Muscle of back (tissue), 13 donors: ENCODE measurements at places on chromosomes 11 and 22. TPM values are rescaled to one million over a fixed set of nuclear protein-coding genes. Genes with fewer than 3 reads are reported as not detected.

DNA sequence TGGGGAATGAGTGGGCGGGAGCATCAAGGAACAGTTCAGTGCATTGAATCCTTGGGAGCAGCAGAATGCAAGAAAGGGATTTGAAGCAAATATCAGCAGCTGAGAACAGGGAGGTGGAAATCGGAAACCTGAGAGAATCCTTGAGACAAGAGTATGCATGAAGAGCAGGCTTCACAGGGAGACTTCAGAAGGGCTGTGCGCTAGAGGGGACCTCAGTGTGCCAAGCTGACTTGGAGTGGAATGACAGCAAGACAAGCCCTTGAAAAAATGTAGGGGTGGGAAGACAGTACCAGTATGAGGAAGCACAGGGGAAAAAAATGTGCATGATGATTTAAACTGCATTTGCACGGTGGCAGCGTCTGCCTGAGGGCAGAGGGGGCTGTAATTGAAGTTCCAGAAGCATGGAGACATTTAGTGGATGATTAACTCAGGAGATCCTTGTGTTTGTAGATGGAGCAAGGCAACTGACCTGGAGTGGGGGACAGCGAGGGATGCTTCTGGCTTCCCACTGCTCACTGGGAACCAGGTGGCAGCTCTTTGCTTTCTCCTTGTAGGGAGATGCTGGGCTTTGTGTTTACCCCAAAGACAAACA lies 204.9 kb upstream of the PLET1 start:
- no peak for DNase-seq

DNA sequence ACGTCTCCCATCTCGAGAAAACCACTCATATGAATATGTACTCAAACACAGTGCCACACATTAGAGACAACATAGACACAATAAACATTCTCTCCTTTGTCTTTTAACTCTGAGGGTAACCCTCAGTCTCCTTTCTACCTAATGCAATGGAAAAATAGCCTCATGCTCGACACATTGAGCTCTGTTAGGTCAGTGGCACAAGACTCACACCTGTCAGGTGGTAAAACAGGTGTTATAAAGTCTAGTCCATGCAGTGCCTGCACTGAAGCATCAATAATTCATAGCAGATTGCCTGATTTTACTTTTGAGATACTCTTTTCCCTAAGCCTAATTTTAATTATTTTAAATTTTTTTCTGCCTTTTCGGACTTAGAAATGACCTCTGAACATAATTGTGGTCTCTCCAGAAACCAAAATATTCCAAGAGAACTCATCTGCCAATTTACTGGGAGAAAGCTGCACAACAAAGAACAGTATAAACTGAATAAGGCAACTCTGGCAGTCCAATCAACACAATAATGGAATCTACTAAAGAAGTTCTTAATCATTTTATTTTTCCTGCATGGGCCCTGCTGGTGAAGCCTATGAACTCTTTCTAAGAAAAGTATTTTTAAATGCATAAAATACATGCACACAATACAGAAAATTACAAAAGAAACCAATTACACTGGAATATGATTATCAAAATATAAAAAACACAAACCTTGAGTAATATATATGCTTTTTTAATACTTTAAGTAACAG lies 9.9 kb downstream of the RDX start:
- no peak for DNase-seq

DNA sequence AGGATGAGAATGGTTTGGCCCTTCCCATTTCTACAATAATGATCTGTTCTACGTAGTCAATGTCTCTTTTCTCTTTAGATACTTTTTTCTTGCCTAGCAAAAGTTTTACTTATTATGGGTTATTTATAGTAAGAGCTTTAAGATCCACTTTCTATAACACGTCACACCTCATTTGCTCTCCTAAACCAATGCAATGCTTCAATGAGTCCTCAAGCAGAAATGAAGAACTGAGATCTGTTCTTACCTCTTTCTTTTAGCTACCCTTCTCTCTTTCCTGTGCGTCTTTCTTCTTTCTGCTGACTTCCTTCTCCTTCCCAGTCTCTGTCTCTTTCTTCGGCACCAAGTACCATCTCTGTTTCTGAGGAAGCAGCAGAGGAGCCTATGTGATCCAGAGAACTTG lies 61.8 kb downstream of the SNX19 start:
- no peak for DNase-seq

- no peak for DNase-seq
These were observed 17.9 kb upstream of the FGF19 start for GRCh38 chr11:69721745-69722144.

- no peak for DNase-seq
These were observed 3.1 kb upstream of the CERK start for GRCh38 chr22:46740910-46741780.

DNA sequence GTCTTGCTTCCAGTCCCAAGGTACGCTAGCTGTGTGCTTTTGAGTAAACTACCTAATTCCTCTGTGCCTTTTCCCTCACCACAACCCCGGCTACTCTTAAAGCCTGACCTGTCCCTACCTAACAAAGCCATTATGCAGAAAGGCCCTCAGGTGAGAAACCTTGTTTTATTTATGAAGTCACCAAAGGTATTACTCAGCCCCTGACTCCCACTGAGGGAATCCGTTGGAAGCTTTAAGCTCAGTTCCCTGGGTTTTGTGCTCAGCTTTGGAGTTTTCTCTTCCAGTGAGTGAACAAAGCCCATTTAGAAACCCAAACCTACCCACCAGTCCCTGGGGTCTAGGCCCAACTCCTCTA lies 90.9 kb downstream of the APIP start:
- DNase-seq, result no peak

MS4A3 gene
- polyA plus RNA-seq, result 0.60 TPM

UBE2L3 gene
- polyA plus RNA-seq, result 39.6 TPM

KCNJ4 gene
- 0.23 TPM for polyA plus RNA-seq

LSP1 gene
- 39.0 TPM for polyA plus RNA-seq

DNA sequence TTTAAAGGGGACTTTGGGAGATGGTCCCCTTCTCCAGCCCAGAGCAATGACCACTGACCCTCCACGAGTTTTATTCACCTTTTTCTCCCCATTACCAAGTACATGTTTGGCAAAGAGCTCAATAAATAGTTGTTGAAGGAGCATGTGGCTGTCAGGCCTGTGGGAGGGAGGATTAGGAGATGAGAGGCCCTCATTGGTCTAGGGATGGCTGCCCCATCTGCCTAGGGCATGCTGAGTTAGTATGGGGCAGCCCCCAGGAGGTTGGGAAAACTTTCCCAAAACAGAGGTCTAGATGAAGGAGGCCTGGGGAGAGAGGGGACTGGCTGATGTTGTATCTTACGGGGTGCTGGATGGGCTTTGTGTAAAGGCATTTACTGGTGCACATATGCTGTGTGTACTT lies 10.6 kb downstream of the MAFF start:
- no peak for DNase-seq

DNA sequence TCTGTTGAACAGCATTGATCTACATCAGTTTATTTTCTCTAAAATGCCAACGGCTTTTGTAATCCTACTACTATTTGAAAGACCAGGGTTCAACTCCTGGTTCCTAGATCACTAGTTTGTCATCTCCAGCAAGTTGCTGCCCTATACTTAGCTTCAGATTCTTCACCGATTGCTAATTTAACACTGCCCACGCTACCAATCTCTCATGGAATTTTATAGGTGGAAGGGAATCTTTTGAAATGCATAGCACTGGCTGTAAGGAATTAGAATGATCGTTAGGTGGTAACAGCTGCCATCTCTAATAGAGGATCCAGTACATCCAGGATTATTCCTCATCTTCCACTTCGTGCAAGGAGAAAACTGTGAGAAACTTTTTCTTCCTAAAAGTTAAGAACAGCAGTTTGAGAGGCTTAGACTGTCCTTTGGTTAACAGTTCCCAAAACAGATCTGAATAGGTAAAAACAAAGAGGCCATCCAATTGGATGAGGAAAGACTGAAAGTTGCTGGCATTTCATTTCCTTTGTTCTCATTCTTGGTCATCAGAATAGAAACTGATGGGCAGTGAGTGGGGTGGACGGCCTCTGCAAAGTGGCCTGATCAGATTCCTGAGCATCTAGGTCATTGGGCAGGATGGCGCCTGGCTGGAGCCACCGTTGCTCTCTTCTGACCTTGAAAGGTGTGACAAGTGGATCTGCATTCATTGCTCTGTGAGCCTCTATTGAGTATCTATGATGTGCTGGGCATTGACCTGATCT lies 236.3 kb upstream of the SORL1-AS1 start:
- no peak for DNase-seq

DNA sequence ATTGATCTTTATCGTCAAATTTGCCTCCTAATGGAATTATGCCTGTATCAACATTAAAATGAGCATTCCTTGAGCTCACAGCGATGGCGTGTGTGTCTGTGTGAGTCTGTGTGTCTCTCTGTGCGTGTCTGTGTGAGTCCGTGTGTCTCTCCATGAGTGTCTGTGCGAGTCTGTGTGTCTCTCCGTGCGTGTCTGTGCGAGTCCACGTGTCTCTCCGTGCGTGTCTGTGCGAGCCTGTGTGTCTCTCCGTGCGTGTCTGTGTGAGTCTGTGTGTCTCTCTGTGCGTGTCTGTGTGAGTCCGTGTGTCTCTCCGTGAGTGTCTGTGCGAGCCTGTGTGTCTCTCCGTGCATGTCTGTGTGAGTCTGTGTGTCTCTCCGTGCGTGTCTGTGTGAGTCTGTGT lies 326.5 kb upstream of the B3GAT1 start:
- no peak for DNase-seq

DNA sequence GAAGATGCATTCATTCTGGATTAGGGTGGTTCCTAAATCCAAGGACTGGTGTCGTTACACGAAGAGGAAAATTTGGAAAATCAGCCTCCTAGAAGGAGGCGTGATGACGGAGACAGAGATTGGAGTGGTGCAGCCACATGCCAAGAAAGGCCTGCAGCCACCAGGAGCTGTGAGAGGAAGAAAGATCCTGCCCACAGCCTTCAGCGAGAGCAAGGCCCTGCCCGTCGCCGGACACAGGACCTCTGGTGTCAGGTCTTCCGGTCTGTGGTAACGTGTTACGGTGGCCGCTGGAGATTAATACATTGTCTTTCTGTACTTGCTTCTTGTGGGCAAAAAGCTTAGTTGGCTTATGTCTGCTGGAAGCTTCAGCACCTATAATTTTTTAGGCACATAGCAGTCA lies 1045.8 kb downstream of the BRD1 start:
- DNase-seq, result no peak

DNA sequence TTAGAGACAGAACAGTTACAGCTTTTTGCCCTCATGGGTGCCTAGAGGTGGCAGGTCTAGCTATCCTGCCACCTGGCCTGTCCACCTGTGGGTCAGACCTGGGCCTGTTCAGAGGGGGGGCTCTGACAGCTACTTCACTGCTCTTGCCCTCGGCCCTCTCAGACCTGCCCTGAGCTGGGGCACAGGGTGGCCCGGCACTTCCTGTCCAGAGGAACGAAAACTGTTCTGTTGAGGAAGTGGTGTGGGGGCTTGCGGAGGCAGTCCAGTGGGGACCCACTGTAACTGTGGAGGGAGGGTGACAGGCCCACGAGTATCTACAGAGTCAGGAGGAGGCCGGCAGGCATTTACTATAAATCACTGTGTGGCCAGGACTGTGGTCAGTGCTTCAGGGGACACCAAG lies 16.2 kb downstream of the TESMIN start:
- no peak for DNase-seq

SPON1 gene
- polyA plus RNA-seq, result 38.2 TPM

DNA sequence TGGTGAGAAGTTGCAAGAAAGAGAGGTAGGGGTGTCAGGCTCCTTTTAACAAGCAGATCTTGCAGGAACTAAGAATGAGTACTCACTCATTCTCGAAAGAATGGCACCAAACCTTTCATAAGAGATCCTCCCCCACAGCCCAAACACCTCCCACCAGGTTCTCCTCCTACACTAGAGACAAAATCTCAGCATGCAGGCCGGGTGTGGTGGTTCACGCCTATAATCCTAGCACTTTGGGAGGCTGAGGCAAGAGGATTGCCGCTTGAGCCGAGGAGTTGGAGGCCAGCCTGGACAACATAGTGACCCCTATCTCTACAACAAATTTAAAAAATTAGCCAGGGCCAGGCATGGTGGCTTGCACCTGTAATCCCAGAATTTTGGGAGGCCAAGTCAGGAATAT lies 11.1 kb downstream of the GRAMD1B start:
- no peak for DNase-seq

GRCh38 chr11:82523141-82523540 lies 210.5 kb downstream of the FAM181B start:
- no peak for DNase-seq

- DNase-seq, result no peak
These were observed 152.3 kb upstream of the LARGE1 start for GRCh38 chr22:34072585-34072984.

DNA sequence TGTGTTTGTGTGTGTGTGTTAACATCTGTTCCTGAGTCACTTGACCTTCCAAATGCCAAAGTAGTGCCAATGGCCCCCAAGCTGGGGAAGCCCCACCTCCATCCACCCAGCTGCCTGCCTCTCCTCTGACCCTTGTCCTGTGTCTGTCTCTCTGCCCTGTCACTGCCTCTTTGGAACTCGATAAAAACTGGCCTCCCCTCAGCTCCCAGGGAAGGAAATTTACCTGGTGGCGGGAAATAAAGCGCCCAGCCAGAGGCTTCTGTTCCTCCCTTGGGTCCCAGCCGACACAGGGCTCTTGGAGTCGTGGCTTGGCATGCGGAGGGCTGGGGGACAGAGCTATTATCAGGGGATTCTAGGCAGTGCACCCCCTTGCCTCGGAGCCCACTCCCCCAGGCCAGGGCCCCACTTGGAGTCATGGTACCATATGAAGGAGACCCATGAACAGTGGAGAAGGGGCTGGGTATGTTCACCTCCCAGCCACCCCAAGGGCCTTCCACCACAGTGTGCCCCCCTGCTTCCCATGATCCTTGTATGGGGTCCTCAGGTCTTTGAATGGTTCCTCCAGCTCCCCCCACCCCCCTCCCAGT lies 6.2 kb downstream of the KCNC1 start:
- no peak for DNase-seq

OR52I1 gene
- not detected for polyA plus RNA-seq

GRCh38 chr11:111327908-111328624 lies 29.7 kb downstream of the POU2AF3 start:
- DNase-seq, result no peak

ACTN3 gene
- 6.4 TPM for polyA plus RNA-seq

DNA sequence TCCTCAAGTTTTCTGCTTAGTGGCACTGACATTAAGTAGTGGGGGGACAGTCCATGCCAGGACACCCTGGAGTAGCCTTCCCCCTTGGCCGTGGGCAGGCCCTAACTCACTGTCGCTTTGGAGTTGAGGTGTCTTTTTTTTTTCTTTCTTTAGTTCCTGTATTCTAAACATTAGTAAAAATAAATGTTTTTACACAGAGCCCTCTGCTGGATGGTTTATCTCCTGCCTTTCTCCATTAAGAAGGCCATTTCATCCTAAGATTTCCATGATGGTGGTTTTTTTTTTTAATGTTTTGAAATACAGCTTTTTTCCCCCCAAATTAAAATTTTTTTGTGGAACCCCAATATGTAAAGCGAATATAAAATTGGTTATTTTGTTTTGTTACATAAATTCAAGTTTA lies 1.8 kb upstream of the TIGD3 start:
- no peak for DNase-seq

GRCh38 chr11:121448431-121448941 lies 3.6 kb upstream of the SORL1 start:
- no peak for DNase-seq

OR10D3 gene
- not detected for polyA plus RNA-seq

GRCh38 chr11:98895936-98896335 lies 124.8 kb upstream of the CNTN5 start:
- no peak for DNase-seq
